ENCODE measurements at places on chromosomes 4 and X.

GRCh38 chr4:56427179-56427578 lies 8.2 kb downstream of the PPAT start:
- DNase-seq = no peak

DNA sequence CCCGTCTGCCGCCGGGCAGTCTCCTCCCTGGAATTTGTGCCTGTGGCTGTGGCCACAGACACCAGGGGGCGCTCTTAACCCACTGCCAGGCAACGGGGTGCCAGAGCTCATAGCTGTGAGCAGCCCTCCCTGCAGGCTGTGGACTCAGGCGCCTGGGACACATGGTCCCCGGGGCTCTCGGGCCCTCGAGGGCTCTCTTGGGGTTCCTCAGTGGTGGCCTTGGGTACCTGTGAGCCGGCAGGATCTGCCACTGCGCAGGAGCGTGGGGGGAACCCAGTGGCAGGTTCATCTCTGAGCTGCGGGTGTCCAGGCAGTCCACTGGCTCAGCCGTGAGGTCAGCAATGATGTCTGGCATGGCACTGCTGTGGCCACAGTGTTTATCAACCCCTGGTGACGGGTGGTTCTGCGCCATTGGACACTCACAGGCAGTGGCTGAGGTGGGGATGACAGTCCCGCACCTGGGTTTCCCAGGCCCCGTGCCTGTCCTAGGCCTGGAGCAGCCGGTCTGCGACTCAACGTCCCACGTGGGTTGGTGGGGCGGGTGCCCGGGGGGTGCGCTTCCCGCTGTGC lies 37.2 kb downstream of the PCGF3 start:
- DNase-seq = peak; percentile 80

DNA sequence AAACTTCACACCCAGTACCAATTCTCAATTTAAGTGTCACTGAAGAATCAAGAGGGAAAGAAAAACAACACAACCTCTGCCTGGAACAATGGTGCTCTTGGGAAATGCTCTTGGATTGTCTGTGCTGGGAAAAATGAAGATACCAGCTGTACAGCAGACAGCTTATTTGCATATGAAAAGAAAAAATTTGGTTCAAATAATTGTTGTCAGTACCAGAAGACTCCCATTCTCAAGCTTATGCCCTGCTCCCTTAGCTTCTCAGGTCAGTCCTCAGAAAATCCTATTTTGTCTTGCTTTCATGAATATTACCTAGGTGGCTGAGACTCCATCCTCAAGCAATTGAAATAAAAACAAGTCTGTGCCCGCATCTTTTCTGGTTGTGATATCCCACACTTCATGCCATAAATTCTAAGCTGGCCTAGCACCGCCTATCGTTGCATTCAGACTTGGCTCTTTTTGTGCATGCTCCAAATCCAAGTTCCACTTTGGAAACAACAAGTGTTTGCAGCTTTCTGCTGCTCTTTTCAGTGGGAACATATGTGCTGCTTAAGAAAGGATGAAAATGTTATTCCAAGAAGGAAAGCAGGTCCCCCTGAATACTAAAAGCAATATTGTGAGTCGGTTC lies 431.6 kb downstream of the INPP4B start:
- no peak for DNase-seq

DNA sequence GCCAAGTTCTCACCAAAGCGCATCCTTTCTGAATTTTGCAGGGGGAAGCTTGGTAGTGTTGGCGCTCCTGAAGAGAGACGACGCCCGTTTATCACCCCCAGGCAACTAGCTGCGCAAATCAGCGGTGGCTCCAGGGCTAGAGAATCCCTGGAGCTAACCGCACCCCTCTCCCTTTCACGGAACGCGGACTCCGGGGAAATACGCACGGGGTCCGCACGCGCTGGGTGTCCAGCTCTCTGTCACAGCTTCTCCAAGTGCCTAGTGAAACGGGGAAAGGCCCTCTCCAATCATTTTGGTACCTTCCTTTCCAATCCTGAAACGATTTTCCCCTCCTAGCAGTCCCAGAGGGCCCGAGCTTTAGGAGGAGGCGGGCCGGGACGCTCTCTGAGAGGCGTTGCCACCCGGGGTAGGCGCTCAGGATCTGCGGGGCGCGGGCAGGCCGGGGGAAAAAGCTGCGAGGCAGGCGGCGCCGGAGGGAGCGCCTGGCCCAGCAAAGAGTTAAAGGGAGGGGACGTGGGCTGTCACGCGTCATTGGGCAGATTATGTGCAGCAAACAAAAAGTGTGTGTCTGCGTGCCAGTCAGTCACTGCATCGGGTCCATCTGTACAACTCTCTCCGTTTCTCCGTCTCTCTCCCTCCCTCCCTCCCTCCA lies at the start of gene PRDM8:
TSS of gene PRDM8 (plus strand) at position 582 of the 652 bp plus-strand sequence. CDS start 2,578 bp downstream, outside the sequence.
- DNase-seq = peak; percentile 38

DNA sequence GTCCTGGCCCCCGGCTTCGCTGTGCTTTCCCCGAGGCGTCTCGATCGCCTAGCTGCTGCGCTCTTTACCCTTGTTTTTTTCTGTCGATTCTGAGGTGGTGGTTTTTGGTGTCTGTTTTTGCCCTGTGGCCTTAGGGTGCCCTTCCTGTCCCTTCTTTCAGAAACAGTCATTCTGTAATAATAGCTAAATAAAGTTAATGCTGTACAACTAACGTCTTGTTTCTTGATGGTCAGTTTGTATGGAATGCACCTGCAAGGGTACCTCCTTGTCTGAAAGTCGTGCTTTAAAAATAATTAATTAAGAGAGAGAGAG lies 686 bp downstream of the FIP1L1 start:
- no peak for DNase-seq

DNA sequence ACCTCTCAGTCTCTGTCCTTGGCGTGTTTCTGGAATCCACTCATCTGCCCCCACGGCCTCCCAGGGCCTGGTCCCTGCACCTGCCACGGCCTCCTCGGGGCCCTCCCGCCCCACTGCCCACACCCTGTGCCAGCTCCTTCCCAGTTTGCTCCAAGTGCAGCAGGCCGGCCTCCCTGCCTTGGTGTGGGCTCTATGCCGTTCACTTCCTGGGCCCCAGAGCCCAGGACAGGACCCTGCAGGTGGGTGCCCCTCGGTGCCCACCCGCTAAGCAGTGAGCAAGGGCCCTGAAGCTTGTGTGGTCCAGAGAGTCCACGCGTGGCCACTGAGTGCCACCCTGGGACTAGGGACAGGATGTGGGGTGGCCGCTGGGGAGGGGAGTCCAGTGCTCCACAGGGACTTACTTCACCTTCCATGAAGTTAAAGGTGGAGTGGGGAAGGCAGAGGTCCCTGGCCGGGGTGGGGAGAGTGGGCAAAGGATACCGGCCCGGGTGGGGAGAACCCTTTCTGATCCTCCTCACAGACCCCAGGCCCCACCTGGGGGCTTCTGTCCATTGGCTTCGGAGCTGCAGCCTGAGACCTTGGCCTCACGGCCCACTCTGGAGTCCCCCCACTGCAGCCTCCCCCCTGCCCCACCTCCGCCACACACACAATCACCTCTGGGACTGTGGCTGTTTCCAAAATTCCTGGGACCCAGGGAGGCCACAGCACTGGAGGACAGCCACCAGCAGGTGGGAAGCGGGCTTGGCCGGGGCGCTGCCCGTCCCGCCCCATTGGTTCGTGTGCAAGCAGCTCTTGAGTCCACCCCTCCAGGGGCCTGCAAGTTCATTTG lies 60.0 kb upstream of the NKX1-1 start:
- no peak for DNase-seq

GRCh38 chrX:150361070-150361776 lies 1.9 kb upstream of the MAMLD1 start:
- peak; percentile 28 for DNase-seq

- DNase-seq = no peak
Observed at GRCh38 chrX:44927398-44927797, 54.4 kb downstream of the KDM6A start.

DNA sequence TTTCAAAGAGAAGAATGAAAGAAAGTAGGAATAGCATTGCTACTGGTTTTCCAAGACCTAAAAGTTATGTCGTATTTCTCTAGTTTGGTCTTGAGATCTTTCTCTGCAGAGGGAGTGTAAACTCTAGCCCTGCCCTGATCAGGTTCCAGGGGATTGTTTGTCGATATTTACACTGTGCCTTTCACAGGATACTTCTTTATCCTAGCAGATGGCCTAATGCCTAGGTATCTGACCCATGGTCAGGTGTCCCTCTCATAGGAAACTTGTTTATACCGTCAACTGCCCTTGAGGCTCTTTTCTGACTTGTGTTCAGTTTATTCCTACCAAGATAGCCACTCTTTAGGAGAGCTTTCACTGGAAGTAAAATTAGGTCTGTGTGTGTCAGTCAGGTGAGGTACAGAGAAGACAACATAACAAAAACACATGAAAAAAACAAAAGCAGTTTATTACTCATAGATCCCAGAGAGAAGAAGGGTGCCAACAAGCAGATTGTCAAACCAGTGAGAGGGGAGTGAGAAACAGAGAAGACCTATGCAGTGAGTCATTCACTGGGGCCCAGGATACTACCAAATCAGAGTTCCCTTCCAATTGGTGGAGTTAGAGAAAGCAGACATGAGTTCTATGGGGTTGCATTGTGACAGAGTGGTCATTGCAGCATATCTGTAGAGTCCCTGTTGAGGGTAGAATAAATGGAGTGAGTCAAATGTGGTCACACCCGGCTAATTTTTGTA lies 40.6 kb upstream of the THOC2 start:
- DNase-seq = no peak

- DNase-seq = no peak
Observed at GRCh38 chr4:45121426-45121975, 395.1 kb upstream of the GNPDA2 start.

- DNase-seq = no peak
Observed at GRCh38 chrX:28015993-28016392, 34.7 kb upstream of the DCAF8L1 start.
